ENCODE measurements at places on chromosomes 3 and 15. TPM values are rescaled to one million over a fixed set of nuclear protein-coding genes. Genes with fewer than 3 reads are reported as not detected.

Gene ROPN1B
- not detected for total RNA-seq

Gene GPR62
- not detected for total RNA-seq

Gene ATP2B2
- 0.09 TPM for total RNA-seq

Gene CLRN1
- total RNA-seq = not detected

Gene CFAP20DC
- 1.9 TPM for total RNA-seq

Gene A4GNT
- not detected for total RNA-seq

Gene AMOTL2
- 51.1 TPM for total RNA-seq

Gene LTF
- not detected for total RNA-seq

Gene C3orf49
- not detected for total RNA-seq

Gene MORC1
- total RNA-seq = not detected

Gene SLC6A11
- total RNA-seq = 0.06 TPM

Gene HCN4
- 0.38 TPM for total RNA-seq

Gene SERPINI2
- not detected for total RNA-seq

Gene SEMA3B
- total RNA-seq = 5.2 TPM

Gene PTPN9
- total RNA-seq = 47.4 TPM

Gene NOX5
- total RNA-seq = 0.24 TPM

Gene CAMKV
- total RNA-seq = 0.30 TPM

Gene CCR9
- total RNA-seq = not detected

Gene AGBL1
- not detected for total RNA-seq

Gene VILL
- total RNA-seq = 0.07 TPM

Gene CD200R1
- 0.10 TPM for total RNA-seq

Gene SPINK8
- total RNA-seq = not detected

Gene ADGRG7
- not detected for total RNA-seq

Gene RTP3
- total RNA-seq = not detected

Gene NR1I2
- not detected for total RNA-seq

Measured in A549 treated with AZD2906 at 1 μM for 4 hours (cell line).